ENCODE measurements at places on chromosomes 7 and 10. TPM values are rescaled to one million over a fixed set of nuclear protein-coding genes. Genes with fewer than 3 reads are reported as not detected.

CRPPA gene
- 7.2 TPM for total RNA-seq

COL28A1 gene
- 1.3 TPM for total RNA-seq

GNGT1 gene
- total RNA-seq = not detected

ADAM8 gene
- 2.8 TPM for total RNA-seq

ELFN1 gene
- 11.0 TPM for total RNA-seq

EGR2 gene
- total RNA-seq = 0.63 TPM

TNKS2 gene
- 135 TPM for total RNA-seq

DMBT1 gene
- under 0.01 TPM for total RNA-seq

TPST1 gene
- 75.7 TPM for total RNA-seq

INMT gene
- not detected for total RNA-seq

TCF7L2 gene
- 4.4 TPM for total RNA-seq

PRLHR gene
- 3.8 TPM for total RNA-seq

FXYD4 gene
- total RNA-seq = not detected

MRLN gene
- 1.3 TPM for total RNA-seq

AGBL3 gene
- 10.3 TPM for total RNA-seq

CAMK2B gene
- total RNA-seq = 94.5 TPM

SLC4A2 gene
- 10.6 TPM for total RNA-seq

PGAM2 gene
- 2.5 TPM for total RNA-seq

ZNF503 gene
- total RNA-seq = 1.9 TPM

TFR2 gene
- 6.6 TPM for total RNA-seq

MSANTD7 gene
- 20.7 TPM for total RNA-seq

DPP6 gene
- total RNA-seq = 88.6 TPM

MEIG1 gene
- not detected for total RNA-seq

SLC39A12 gene
- total RNA-seq = 2.5 TPM

ATOH7 gene
- total RNA-seq = 0.94 TPM

PNLIPRP2 gene
- not detected for total RNA-seq

IDI2 gene
- not detected for total RNA-seq
